ENCODE measurements at places on chromosomes 2 and 18. TPM values are rescaled to one million over a fixed set of nuclear protein-coding genes. Genes with fewer than 3 reads are reported as not detected.

Gene SPDYA
- total RNA-seq = 0.35 TPM

Gene KANSL1L
- 3.9 TPM for total RNA-seq

Gene NAT8
- not detected for total RNA-seq

Gene PTRHD1
- 17.8 TPM for total RNA-seq

Gene CABYR
- 7.2 TPM for total RNA-seq

Gene NAGK
- total RNA-seq = 81.9 TPM

Gene SNTG2
- total RNA-seq = not detected

Gene SEPTIN10
- total RNA-seq = 100 TPM

Gene DNAJC27
- total RNA-seq = 1.8 TPM

Gene RAB6C
- total RNA-seq = not detected

Gene TLX2
- total RNA-seq = not detected

Gene KCNG2
- total RNA-seq = not detected

Gene VIL1
- not detected for total RNA-seq

Gene FBXO41
- 4.0 TPM for total RNA-seq

Gene CD207
- not detected for total RNA-seq

Gene GREB1
- total RNA-seq = 0.11 TPM

Gene AKAIN1
- total RNA-seq = not detected

Gene NEB
- total RNA-seq = 0.27 TPM

Gene SCYGR4
- not detected for total RNA-seq

All from foreskin keratinocyte (primary cell).